Hepatocyte (in vitro differentiated cells): ENCODE measurements at places on chromosomes 12 and 14. TPM values are rescaled to one million over a fixed set of nuclear protein-coding genes. Genes with fewer than 3 reads are reported as not detected.

DNA sequence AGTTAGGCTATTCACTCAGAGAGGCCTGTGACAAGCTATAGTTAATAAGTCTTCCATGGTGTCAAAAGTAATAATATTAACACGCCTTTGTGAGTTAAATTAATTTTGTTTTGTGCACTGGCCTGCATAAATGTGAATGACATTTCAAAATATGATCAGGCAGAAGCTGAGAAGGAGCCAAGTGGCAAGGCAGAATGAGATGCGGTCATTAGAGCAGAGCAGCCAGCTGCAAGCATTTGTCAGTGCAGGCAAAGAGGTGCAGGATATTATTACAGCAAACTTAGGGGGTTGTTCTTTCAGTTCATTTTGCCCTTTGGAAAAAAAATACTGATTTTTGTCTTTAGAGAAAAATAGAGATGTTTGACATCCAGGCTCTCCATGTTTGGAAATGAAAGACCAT, 364.5 kb downstream of the PAWR start:
- DNase-seq: no peak

The KIF5A gene
- polyA plus RNA-seq: 0.18 TPM in 2 replicates

The LRCOL1 gene
- 0.28 TPM in 1 of 2 replicates, not detected in the other for polyA plus RNA-seq

The IRF9 gene
- polyA plus RNA-seq: 66.9 and 79.5 TPM in 2 replicates

DNA sequence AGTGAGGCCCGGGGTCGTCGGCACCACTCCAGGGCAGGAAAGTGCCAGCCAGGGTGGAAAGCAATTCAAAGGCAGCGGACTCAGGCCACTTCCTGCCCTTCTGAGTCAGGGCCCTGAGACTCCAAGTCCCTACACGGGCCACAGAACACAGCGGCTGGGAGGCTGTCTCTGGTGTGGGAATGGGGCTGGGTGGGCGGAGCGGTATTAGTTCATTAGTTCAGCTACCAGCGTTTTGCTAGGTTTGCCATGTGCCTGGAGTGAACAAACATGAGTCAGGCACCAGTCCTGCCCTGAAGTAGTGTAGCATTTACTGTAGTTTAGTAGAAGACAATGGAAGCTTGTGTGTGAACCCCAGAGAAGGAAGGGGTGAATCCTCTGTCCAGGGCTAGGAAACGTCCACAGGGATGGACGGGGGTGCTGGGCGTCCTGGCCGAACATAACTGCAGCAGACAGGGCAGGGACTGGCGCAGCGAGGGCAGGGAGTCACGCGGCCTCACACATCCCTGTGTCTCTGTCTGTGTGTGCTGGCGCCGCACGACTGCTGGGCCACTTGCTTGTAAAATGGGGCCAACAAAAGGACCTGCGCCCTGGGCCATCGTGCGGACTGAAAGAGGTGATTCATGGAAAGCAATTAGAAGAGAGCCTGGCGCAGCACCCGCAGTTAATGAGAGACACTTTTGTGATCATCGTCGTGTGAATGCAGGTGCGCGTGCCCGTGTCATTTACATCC, 186.4 kb upstream of the PRMT8 start:
- peak; percentile 73 for DNase-seq

DNA sequence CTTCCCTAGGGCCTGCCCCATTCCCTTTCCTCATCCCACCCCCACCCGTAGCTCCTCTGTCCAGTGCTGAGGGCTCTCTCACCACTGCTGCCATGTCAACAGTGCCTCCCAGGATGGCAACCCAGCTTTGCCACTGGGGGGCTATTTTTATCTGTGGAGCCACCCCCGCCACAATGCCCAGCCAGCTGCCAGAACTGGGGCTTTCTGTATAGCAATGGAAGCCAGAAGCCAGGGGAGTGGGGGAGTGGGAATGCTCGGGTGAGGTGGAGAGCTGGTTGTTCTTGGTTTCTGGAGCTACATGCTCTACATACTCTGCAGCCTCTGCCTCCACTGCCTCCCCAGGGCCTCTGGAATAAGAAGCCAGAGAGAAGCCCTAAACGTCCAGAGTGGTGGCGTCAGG, 8.9 kb downstream of the PDE1B start:
- DNase-seq: no peak

The TESPA1 gene
- polyA plus RNA-seq: not detected in 2 replicates

GRCh38 chr12:83388551-83388950, 701.8 kb downstream of the TMTC2 start:
- no peak for DNase-seq
